Natural killer cell (primary cell): ENCODE measurements at places on chromosomes 6 and 20.
A peak's percentile ranks its signal among the peaks of the same experiment; 100 is the strongest.

DNA sequence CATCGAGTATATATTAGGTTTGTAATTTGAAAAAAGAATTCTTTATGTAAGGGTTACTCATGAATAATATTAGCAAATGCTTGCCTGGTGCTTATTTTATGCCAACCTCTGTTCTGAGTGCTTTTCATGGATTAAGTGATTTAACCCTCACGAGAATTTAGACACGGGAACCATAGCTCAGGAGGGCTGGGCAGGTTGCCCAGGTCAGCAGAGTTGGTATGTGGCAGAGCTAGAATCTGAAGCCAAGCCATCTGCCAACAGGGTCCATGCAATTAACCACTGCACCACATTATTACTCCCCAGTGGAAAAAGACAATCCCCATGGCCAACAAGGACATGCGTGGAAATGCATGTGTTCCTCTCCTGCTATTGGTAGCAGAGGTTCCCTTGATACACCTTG lies 345.6 kb downstream of the CDC5L start:
- DNase-seq: no peak

DNA sequence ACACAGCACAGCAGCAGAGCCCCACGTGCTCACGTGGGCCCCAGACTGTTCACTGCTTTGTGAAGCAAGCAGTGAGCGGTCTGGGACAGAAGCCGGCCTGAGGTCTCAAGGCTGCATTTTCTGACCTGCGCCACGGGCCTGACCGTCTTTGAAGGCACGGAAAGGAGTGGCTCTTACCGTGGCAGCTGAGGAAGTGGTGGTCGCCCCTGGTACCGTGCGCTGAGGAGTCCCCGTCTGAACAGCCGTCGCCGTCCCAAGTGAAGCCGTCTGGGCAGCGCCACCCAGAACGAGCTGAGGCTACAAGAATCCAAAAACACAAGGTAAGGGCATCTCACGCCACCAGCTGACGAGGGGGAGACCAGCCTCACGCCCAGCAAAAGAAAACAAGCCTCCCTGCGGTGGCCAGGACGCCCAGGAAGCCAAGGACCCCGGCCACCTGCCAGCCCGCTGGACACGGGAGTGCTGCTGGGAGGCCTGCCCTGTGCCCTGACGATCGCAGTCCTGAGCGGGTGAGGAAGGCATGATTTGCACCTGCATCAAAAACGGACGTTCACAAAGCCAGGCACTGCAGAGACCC lies 55.7 kb downstream of the TAF4 start:
- DNase-seq: no peak

DNA sequence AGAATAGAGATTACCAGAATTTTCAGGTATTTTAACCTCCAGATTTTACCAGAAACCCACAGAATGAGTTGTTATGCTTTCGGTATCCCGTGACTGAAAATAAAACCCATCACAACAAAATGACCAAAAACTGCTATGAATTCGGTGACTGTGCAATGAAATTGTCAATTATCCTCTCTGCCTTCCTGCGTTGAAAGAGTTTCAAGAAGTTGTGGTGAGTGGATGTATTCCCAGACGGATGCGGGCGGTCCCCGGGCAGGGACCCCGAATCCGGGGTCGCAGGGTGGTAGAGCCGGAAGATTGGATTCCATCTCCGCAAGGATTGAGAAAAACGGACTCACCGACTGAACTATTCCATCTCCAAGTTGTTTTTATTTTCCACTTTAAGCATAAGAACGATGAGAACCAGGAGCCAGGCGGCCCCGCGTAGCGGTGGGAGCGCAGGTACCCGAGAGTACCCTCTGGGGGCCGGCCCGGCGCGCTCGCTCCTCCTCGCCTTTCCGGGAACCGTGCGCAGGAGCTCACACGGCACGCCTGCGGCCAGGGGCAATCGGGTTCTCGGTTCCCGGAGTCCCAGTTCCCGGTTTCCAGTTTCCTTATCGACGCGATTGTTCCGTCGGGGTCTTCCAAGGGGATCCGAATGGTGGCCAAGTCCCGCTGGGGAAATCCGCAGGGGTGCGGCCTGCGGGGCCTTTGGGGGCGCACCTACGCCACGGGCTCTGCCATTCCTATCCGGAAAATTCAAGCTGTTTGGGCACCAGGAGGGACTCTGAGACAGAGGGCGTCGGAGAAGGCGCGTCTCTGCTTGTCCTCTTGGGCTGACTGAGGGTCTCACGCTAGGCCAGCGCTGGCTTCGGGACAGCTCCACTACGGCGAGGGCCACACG lies 104.9 kb upstream of the PRDM1 start:
- DNase-seq: peak; percentile 57

DNA sequence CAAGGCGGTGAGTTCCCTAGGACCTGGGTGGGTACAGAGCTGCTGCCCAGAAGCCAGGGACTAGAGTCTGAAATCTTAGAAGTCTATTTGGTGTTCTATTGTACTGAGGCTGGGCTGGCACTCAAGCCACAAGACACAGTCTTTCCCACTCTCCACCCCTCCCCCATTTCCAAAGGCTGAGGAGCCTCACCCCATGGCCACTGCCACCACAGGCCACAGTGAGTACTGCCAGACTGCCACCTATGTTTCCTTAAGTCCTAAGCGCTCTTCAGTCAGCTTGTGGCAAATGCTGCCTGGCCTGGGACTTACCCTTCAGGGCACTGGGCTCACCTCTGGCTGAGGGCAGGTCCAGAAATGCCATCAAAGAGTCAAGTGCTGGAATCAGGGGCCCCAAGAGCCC lies 469.3 kb downstream of the HAO1 start:
- no peak for DNase-seq

DNA sequence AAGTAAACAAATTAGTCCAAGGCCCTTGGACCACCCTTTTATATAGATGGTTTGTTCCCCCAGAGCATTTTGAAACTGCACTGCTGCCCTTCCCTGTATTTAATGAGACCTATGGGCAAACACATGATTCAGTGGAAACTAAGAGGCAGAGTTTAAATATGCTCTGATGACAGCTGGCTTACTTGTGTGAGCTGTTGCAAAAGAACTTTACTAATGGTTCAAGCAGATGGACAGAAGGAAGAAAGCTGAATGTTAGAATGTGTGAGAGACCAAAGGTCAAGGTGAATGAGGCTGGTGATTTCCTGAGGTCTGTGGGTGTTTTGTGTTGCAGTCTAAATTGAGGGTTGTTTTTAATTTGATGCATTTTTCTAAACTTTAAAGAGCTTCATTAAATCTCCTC lies 123.0 kb upstream of the CEP162 start:
- DNase-seq: no peak

GRCh38 chr6:10956776-10957175 lies 69.9 kb downstream of the SYCP2L start:
- DNase-seq: no peak

DNA sequence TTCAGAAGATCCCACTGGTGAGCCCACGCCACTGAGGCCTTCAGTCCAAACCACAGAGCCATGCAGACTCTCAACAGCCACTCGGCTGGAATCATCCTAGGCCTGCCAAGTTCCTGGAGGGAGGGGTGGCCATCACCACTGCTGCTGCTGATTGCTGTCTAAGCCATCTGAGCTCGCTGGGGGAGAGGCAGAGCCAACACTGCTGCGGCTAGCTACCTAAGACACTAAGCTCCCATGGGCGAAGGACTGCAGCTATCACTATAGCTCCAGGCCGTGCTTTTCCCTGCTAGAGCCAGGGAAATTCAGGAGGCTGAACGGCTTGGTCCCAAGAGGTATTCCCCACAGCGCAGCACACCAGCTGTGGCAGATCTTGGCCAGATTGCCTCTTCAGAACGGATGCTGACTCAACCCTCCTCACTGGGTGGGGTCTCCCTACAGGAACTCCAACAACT lies 73.6 kb downstream of the TBC1D32 start:
- DNase-seq: no peak

- no peak for DNase-seq
These were observed 35.0 kb downstream of the ARMC2 start for GRCh38 chr6:108883172-108883571.

DNA sequence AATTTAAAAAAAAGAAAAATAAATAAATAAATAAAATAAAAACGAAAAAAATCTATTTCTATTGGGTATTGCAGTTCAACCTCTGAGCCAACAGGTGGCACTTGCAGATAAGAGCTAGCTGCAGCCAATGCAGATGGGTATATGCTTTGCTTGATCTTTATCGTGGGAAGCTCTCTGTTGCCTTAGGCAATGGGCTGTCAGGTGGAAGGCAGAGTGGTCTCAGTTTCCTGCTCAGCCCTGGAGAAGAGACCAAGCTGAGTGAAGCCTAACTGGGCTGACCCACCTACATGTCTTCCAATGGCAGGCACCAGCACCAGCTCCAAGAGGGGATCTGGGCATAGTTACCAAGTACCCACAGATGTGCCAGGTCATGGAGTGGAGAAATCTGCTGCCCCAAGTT lies 95.0 kb downstream of the AK9 start:
- DNase-seq: no peak

GRCh38 chr6:114569669-114570068 lies 226.8 kb upstream of the HS3ST5 start:
- DNase-seq: no peak

- DNase-seq: no peak
These were observed 287.0 kb upstream of the STXBP5 start for GRCh38 chr6:146917182-146917581.

DNA sequence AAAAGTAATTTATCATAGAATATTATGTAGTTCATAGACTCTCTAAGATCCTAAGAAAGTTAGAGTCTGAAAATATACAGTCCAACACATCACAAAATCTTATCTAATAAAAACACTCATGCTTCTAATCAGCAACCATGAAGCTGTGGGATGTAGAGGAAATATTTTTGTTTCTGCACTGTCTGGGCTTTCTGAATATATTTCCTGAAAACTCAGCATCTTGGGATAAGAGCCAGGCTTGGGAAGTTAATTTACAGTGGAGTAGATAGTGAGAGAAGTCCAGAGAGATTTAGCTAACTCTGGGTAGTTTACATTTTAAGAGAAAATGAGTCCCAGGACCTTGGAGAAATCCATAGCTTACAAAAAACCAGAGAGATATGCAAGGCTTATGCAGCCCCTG lies 150.4 kb upstream of the BMP5 start:
- DNase-seq: no peak

GRCh38 chr6:47032974-47033765 lies 9.0 kb downstream of the ADGRF1 start:
- DNase-seq: no peak

DNA sequence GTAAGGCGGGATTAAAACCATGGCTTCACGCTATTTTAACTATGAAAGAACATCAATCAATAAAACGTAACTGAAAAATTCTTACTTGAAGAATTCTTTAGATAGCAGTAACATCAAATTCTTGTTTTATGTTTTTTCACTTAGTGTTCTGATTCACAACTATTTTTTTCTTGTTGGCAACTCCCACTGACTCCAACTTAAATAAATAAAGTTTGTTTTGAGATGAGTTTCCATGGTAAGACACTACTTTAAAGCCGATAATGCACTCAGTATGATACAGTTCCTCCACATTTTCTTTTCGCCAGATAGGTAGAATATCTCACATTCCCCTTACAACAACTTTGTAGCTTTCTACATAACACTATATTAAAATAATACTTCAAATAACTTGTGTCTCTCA lies 33.1 kb upstream of the CNKSR3 start:
- no peak for DNase-seq

- peak; percentile 80 for DNase-seq
These were observed 59.4 kb downstream of the GFOD1 start for GRCh38 chr6:13427801-13428582.

GRCh38 chr6:17703256-17703694 lies 3.5 kb downstream of the NUP153 start:
- peak; percentile 54 for DNase-seq

DNA sequence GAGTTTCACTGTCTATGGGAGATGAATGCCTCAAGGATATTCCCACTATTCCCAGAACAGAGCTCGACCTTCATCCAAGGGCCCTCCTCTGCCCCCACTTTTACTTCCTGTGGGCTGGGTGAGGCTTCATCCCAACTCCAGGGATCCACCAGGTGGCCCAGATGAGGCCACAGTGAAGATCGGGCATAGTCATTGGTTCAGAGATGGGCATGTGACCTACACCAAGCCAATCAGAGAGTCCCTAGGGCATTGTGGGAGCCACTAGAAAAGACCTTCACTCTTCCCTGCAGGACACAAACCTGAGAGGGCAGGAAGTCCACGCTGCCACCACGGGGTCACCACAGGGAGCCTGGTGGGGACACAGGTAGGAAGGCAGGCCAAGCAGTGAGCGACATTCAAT lies 72.9 kb upstream of the SLC22A16 start:
- DNase-seq: no peak

DNA sequence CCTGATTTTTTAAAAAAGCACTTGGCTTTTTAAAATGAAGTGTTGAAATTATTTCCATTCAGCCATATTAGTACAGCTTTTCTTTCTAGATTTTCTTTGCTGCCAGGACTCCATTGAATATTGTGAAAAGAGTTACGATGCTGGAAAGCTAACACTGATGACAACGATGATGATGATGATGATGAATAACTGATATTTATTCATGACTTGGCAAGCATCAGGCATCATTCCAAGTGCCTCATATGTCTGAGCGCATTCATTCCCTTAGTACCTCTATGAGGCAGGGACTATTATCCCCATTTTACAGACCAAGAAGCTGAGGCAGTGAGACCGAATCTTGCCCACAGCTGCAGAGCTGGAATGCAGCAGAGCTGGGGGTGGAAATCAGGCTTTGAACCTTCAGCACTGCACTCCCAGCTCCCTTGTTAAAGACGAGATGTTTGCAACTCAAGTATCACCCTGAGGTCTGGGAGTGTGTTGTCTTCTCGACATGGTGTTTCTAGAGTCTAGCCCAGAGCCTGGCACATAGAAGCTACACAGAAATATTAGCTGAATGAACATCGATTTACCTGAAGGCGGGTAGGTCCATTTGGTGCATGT lies 85.5 kb upstream of the FRMD1 start:
- no peak for DNase-seq

DNA sequence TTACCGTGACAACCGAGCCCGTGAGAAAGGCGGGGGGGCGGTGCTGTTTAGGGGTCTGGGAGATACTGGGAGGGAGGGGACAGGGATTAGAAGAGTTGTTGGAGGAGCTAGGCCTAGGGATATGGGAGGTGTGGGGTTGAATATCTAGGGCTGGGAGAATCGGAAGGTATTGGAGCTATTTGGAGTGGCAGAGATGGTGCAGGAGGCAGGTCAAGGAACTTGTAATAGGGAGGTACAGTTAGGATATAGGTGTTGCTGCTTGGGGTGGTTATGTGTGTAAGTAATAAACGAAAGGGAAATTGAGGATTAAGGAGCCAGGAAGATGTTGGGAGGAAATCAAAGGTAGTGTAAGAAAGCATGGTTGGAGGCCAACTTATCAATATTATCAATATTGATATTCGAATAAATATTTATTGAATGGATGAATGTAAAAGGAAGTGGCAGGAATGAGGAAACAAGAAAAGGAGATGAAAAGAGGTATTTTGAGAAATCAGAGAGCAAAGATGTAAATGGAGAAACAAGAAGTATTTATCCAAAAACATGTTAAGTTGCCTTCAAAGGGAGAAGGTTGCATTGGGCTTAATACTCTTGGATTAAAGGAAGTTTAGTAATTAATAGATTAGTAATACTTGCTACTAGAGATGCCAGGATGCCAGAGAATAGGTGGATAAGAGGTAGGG lies 602 bp downstream of the PPP1R11 start:
- no peak for DNase-seq

- DNase-seq: no peak
These were observed 60.3 kb downstream of the FOXC1 start for GRCh38 chr6:1669996-1670395.

- DNase-seq: peak; percentile 52
These were observed 8.7 kb upstream of the HLA-E start for GRCh38 chr6:30480536-30481156.
